ENCODE measurements at places on chromosomes 5 and 9. TPM values are rescaled to one million over a fixed set of nuclear protein-coding genes. Genes with fewer than 3 reads are reported as not detected.

GRCh38 chr5:67104859-67105258, 91.7 kb downstream of the CD180 start:
- DNase-seq, result no peak

DNA sequence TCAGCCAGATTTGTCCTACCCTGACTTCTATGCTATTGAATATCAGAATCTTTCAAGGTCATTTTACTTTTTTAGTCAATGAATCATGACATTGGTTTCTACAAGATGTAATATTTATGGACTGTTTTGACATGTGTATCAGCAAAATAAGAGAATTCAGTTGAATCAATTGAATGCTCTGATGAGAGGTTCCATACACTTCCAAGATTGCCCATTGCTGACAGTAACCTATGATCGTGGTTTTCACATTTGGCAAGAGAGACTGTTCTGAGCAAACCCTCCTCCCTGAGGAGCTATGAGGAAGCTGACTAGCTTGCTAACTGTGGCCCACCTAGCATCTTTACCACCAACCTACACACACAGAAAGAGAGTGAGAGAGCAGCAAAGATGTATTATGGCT, 56.7 kb upstream of the FST start:
- no peak for DNase-seq

GRCh38 chr5:126875303-126875785, 98.4 kb downstream of the LMNB1 start:
- no peak for DNase-seq

HNRNPA0 gene
- total RNA-seq, result 10.4 TPM

GRCh38 chr5:119417891-119418605, 34.2 kb upstream of the HSD17B4 start:
- DNase-seq, result no peak
